SJCRH30 (cell line): ENCODE measurements at places on chromosomes 7 and 10. TPM values are rescaled to one million over a fixed set of nuclear protein-coding genes. Genes with fewer than 3 reads are reported as not detected.
A peak's percentile ranks its signal among the peaks of the same experiment; 100 is the strongest.

- H3K27me3 ChIP-seq = no peaks in the 10 kb centered on the region
- no peaks in the 10 kb centered on the region for H3K36me3 ChIP-seq
- H3K27ac ChIP-seq = peak overlapping the region; percentile 91
Measured at GRCh38 chr7:130351791-130352090, 7.1 kb downstream of the CPA5 start.

GRCh38 chr7:22429386-22429785 lies 70.6 kb downstream of the STEAP1B start:
- H3K27ac ChIP-seq = no peak overlapping the region
- no peak for DNase-seq
- no peak overlapping the region for H3K4me3 ChIP-seq

- H3K27ac ChIP-seq = peak overlapping the region; percentile 94
- 0 out of 2 replicates have a peak, but pooled peaks cover 4% of the 10 kb centered on the region for H3K27me3 ChIP-seq
- H3K4me1 ChIP-seq = peaks cover 20% of the 10 kb centered on the region
- H3K4me3 ChIP-seq = peak overlapping the region; percentile 49
- H3K36me3 ChIP-seq = no peaks in the 10 kb centered on the region
Measured at GRCh38 chr7:76294344-76295024, 8.0 kb upstream of the HSPB1 start.

Gene LRRC4
- total RNA-seq = 1.4 and 2.1 TPM in 2 replicates

DNA sequence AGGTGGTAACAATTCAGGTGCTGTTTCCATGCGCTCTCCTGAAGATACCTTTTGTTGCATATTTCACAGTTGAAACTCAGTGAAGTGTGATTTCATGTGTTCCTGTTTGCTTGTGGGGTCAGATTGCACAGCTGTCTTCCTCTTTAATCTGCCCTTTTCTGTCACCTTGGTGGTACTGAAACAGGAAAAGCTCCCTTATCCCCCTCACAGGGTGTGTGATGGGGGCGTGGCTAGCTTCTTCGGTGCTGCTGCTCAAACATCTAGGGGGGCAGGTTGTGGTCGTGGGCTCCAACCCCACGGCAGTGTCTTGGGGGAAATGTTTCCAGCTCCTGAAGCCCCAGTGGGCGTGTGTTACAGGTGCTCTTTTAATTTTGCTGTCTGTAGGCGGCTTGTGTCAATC lies 107.4 kb upstream of the KLF14 start:
- H3K27me3 ChIP-seq = no peaks in the 10 kb centered on the region
- peak; percentile 23 for DNase-seq
- no peak overlapping the region for H3K27ac ChIP-seq
- no peaks in the 10 kb centered on the region; the same call in 1 of the 2 replicates for H3K36me3 ChIP-seq
- H3K4me1 ChIP-seq = peaks cover 10% of the 10 kb centered on the region

Gene TWIST1
- 2.2 and 5.2 TPM in 2 replicates for total RNA-seq

- no peaks in the 10 kb centered on the region for H3K27me3 ChIP-seq
- H3K36me3 ChIP-seq = no peaks in the 10 kb centered on the region
- H3K4me3 ChIP-seq = peak overlapping the region; percentile 49
- peaks cover 45% of the 10 kb centered on the region for H3K4me1 ChIP-seq
- peak overlapping the region; percentile 97; the same call in 1 of the 2 replicates for H3K27ac ChIP-seq
Measured at GRCh38 chr10:11015446-11015934, 2.2 kb upstream of the CELF2 start.

Gene SFTPA1
- total RNA-seq = not detected in 2 replicates

GRCh38 chr10:11560076-11560709 lies 51.3 kb downstream of the USP6NL start:
- H3K4me1 ChIP-seq = no peaks in the 10 kb centered on the region
- no peaks in the 10 kb centered on the region for H3K27me3 ChIP-seq
- no peak overlapping the region for H3K27ac ChIP-seq
- no peak for DNase-seq

GRCh38 chr7:115198143-115198542 lies 276.2 kb downstream of the MDFIC start:
- H3K27ac ChIP-seq = no peak overlapping the region
- no peak for DNase-seq
- no peaks in the 10 kb centered on the region for H3K4me1 ChIP-seq
- no peaks in the 10 kb centered on the region for H3K27me3 ChIP-seq
- no peaks in the 10 kb centered on the region for H3K36me3 ChIP-seq

DNA sequence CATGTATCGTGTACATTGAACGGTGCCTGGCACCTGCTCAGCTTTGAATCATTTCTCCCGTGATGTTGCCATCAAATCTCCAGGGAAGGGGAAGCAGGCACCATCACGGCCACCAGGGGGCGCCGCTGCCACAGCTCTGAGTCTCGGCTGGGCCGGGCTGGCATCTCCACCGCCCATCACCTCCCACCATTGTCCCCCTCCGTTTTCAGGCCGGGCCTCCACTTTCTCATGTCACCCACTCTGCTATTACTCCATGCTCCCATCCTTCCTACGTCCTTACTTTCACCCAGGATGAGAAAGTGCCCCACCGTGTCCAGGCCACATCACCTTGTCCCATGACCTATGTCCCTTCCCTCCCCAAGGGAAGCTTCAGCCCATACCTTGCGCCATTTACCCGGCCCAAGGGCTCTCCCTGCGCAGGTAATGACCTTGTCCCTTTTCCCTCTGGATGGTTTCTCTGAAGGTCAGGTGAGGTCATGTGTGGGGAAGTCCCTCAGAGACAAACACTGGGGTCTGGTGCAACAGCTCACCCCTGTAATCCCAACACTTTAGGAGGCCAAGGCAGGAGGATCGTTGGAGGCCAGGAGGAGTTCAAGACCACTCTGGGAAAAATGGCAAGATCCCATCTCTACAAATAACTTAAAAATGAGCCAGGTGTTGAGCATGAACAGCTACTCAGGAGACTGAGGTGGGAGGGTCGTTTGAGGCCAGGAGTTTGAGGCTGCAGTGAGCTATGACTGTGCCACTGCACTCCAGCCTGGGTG lies 31.8 kb upstream of the OCM2 start:
- no peaks in the 10 kb centered on the region for H3K36me3 ChIP-seq
- no peak overlapping the region for H3K4me3 ChIP-seq
- H3K27ac ChIP-seq = no peak overlapping the region
- DNase-seq = peak; percentile 70

Gene ICA1
- not detected in 2 replicates for total RNA-seq

- no peak overlapping the region for H3K27ac ChIP-seq
- DNase-seq = no peak
- no peaks in the 10 kb centered on the region for H3K4me1 ChIP-seq
- H3K36me3 ChIP-seq = no peaks in the 10 kb centered on the region
- 0 out of 2 replicates have a peak, but pooled peaks cover 4% of the 10 kb centered on the region for H3K27me3 ChIP-seq
Measured at GRCh38 chr7:142100634-142101033, 10.9 kb upstream of the MGAM2 start.

- peaks cover 10% of the 10 kb centered on the region; the same call in 1 of the 2 replicates for H3K36me3 ChIP-seq
- no peak overlapping the region for H3K27ac ChIP-seq
Measured at GRCh38 chr10:70820976-70821750, 5.4 kb downstream of the SGPL1 start.

DNA sequence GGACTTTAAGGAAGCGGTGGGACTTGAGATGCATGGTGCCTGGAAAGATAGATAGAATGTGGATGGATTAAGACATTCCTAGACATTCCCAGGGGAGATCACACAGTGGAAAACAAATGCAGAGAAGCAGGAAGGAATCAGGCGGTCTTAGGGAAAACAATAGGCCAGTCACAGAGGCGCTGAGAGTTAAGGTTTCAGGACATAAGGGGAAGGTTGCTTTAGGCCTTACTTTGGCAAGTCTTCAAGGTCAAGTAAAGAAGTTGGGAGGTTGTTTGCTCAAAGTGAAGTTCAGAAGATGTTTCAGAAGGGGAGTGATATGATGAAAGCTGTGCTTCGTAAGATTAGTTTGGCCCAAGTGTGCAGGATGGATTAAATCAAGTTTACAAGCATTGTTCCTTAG lies 109.4 kb downstream of the SUGCT start:
- no peaks in the 10 kb centered on the region for H3K4me1 ChIP-seq
- H3K27ac ChIP-seq = no peak overlapping the region
- DNase-seq = no peak
- H3K4me3 ChIP-seq = no peak overlapping the region
- H3K36me3 ChIP-seq = no peaks in the 10 kb centered on the region
- H3K27me3 ChIP-seq = no peaks in the 10 kb centered on the region

Gene TUBAL3
- total RNA-seq = not detected in 2 replicates

Gene GNAI1
- total RNA-seq = 39.4 and 44.0 TPM in 2 replicates

Gene RBAK
- total RNA-seq = 16.9 and 20.7 TPM in 2 replicates

DNA sequence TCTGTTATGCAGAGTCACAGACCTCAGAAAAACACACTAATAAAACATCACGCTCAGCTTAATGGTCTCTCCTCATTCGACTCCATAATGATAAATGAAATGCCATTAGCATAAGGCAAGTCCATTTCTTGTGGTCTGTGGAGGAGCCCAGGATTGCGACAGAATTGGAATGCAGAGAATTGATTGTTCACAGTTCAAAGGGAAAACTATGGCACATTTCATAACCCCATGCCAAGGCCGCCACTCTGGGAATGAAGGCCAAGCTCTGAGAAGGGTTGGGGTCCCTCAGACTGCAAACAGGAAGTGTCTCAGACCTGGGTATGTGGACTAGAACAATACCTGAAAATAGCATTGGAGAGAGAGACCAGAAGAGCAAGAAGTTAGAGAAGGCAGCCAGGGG lies 398.9 kb downstream of the ADRA2A start:
- no peaks in the 10 kb centered on the region for H3K27me3 ChIP-seq
- H3K4me1 ChIP-seq = no peaks in the 10 kb centered on the region; the same call in 1 of the 2 replicates
- no peaks in the 10 kb centered on the region for H3K36me3 ChIP-seq
- no peak for DNase-seq
- H3K27ac ChIP-seq = no peak overlapping the region
- H3K4me3 ChIP-seq = no peak overlapping the region

- no peak overlapping the region for H3K27ac ChIP-seq
- peaks cover 24% of the 10 kb centered on the region for H3K4me1 ChIP-seq
- no peak for DNase-seq
- no peaks in the 10 kb centered on the region for H3K27me3 ChIP-seq
Measured at GRCh38 chr7:69768986-69769595, 170.8 kb downstream of the AUTS2 start.

GRCh38 chr10:114518401-114519305 lies 114.4 kb upstream of the AFAP1L2 start:
- H3K27me3 ChIP-seq = no peaks in the 10 kb centered on the region
- H3K4me3 ChIP-seq = no peak overlapping the region
- H3K4me1 ChIP-seq = peaks cover 22% of the 10 kb centered on the region
- DNase-seq = no peak

DNA sequence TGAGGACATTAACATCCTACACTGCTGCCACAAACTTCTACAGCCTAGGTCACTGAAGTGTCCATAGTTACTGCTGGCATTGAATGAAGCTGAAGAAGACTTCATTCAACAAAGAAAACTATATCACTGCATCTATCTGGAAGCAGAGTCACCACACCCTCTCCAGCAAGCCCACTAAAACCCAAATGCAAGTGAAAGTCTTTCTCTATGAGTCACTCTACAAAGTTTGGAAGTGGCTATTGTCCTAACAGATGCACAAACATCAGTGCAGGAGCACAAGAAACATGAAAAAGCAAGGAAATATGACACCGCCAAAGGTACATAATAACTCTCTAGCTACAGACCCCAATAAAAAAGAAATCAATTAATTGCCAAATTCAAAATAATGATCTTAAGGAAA lies 43.5 kb upstream of the CAMK2B start:
- no peak overlapping the region for H3K4me3 ChIP-seq
- peaks cover 3% of the 10 kb centered on the region; the same call in 1 of the 2 replicates for H3K4me1 ChIP-seq
- no peaks in the 10 kb centered on the region; the same call in 1 of the 2 replicates for H3K27me3 ChIP-seq
- no peak for DNase-seq
- no peak overlapping the region for H3K27ac ChIP-seq

DNA sequence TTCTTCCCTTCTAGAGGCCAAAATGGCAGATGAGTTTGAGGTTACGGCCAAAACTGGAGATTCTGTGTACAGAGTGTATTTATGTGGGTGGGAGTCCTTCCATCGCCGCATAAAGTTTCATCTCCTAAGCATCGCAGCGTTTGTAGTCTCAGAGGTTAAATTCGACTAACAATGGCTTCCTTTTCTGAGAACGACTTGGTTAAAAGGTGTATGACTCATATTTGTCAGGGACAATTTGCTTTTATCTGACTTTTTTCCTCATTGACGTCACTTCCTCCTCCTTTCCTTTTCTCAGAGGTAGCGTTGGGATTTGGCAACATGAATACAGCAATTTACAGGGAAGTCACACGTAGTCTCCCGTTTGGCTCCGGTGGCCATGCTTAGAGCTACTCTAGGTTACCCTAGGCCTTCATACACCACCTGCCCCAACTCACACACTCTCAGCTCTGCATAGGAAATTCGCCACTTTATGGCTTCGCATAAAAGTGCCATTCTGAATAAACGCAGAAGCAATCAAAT lies 37.6 kb upstream of the TCF7L2 start:
- DNase-seq = peak; percentile 36
- H3K36me3 ChIP-seq = no peaks in the 10 kb centered on the region
- no peaks in the 10 kb centered on the region for H3K27me3 ChIP-seq
- H3K27ac ChIP-seq = peak overlapping the region; percentile 28; the same call in 1 of the 2 replicates
- H3K4me1 ChIP-seq = no peaks in the 10 kb centered on the region
- peak overlapping the region; percentile 40 for H3K4me3 ChIP-seq

Gene PRPS1L1
- not detected in 2 replicates for total RNA-seq

DNA sequence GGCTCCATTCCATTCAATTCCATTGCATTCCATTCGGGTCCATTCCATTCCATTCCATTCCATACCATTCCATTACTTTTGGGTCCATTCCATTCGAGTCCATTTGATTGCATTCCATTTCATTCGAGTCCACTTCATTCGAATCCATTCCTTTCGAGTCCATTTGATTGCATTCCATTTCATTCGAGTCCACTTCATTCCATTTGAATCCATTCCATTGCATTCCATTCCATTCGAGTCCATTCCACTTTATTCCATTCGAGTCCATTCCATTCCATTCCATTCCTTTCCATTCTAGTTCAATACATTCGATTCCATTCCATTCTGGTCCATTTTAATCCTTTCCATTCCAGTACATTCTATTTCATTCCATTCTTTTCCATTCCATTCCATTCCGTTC lies 334.0 kb downstream of the ZNF33B start:
- H3K4me3 ChIP-seq = no peak overlapping the region
- DNase-seq = peak; percentile 3
- no peak overlapping the region for H3K27ac ChIP-seq

Gene LRRC18
- total RNA-seq = not detected in 2 replicates

- H3K27me3 ChIP-seq = no peaks in the 10 kb centered on the region
- no peaks in the 10 kb centered on the region for H3K4me1 ChIP-seq
- H3K27ac ChIP-seq = no peak overlapping the region
- H3K4me3 ChIP-seq = no peak overlapping the region
- no peaks in the 10 kb centered on the region for H3K36me3 ChIP-seq
Measured at GRCh38 chr7:47690902-47691558, 109.1 kb upstream of the TNS3 start.
